ENCODE measurements at places on chromosomes 7 and 10. TPM values are rescaled to one million over a fixed set of nuclear protein-coding genes. Genes with fewer than 3 reads are reported as not detected.

URGCP gene
- 22.5 TPM for polyA plus RNA-seq

PON1 gene
- polyA plus RNA-seq, result not detected

SH2D4B gene
- 0.09 TPM for polyA plus RNA-seq

MCM10 gene
- 1.9 TPM for polyA plus RNA-seq

HMX3 gene
- 0.31 TPM for polyA plus RNA-seq

DNA sequence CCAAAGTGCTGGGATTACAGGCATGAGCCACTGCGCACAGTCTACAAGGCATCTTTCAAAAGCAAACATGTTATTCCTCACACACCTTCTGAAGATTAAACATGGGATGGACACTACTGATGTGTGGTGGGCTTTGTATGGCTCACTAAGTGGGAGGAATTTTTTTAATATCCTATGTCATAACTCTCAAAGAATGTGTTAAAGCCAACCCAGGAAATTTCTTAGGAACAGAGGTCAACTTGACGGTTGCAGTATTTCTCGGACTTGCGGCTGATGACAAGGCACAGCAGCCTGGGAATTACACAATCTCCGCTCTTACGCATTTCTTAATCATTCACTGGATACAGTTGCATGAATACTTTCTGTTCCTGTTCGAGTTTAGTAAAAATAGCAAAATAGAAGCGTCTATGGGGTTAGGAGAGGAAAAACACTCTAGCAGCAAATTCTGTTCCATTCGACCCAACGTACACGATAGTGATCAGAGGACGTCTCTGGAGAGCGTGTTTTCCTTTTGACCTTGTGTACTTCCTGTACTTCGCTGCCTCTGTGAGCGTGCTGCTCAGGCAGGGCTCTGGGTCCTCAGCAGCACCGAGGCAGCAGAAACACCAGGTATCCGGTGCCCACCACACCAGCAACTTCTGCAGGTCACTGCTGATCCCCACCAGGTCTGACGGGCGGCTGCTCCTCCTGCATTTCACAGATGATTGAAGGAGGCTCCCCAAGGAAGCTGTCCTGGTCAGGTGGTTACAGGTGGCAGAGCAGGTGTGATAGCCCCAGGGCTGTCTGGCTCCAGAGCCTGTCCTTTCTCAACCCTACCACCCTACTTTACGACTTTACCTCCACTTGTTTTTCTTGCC is 26.4 kb upstream of the SRGN start:
- peak; percentile 75 for DNase-seq

GRCh38 chr10:101135141-101136006 is 4.3 kb downstream of the TLX1 start:
- no peak for DNase-seq

DNA sequence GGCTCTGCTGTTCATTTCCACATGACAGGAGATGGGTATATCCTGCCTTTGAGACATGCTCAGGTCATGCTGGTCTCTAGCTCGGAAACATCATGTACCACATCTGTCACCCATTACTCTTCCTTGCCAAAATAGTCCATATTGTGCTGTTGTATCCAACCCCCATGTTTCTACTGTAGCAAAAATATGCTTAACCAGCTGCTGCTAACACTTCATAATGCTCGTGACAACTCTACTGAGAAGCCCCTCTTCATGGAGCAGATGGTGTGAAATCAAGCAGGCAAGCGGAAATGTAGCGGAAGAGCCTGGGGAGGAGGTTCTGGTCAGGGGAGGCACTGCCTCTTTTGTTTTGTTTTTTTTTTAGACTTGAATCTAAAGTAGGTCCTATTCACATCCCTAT is 82.9 kb downstream of the NPY start:
- no peak for DNase-seq

DNA sequence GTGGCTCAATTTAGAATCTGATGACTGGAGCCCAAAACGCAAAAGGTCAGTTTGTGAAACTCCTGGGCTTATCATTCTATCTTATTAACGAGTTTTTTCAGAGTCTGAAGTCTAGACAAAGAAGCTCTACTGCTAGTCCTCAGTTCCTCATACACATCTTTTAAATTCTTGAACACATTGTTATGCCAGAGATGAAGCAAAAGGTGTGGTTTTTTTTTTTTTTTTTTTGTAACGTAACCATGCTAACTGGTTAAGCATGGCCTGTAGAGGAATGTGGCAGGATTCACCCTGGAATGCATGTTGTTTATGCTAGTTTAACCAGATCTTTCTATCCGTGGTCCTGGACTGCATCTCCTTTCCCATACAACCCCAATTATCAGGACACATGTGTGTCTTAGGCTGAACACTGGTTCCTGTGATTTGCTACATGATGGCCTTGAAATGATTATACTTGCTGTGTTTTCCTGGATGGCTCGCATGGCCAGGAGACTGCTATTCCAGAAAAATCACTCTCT is 79.3 kb upstream of the MDFIC start:
- no peak for DNase-seq

DNA sequence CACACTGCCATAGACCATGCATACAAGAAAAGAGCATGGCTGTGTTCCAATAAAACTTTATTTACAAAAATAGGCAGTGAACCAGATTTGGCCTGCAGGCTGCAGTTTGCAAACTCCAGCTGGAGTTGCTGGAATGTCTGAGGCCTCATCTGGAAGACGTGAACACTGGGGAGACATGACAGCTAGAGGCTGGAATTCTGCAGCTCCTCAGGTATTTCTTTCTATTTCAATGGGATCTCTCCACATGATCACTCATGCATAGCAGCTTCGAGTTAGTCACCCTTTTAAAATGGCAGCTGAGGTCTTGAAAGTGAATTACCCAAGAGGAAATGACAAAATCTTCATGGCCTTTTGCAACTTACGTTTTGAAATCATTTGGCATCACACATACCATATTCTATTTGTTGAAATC is 52.6 kb upstream of the BET1 start:
- DNase-seq, result no peak

DNA sequence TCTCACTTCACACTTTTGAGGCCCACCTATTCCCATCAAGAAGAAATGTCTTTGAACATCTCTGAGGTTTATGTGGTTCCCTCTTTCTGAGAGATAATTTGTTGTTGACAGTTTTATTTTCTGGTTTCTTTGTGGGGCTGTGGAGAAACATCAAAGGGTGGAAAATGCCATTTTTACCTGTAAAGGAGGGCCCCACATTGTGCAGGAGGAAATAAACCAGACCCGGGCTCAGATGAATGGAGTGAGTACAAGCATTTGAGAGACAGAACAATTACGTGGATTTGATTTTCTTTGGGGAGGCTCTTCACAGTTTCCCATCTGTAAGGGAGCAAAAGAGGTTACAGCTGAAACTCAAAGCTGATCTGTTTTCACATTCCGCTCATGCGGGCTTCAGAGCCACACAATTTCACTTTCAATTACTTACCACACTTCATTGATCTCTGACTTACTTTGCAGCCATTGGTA is 29.8 kb downstream of the ITPRIP start:
- DNase-seq, result no peak

DNA sequence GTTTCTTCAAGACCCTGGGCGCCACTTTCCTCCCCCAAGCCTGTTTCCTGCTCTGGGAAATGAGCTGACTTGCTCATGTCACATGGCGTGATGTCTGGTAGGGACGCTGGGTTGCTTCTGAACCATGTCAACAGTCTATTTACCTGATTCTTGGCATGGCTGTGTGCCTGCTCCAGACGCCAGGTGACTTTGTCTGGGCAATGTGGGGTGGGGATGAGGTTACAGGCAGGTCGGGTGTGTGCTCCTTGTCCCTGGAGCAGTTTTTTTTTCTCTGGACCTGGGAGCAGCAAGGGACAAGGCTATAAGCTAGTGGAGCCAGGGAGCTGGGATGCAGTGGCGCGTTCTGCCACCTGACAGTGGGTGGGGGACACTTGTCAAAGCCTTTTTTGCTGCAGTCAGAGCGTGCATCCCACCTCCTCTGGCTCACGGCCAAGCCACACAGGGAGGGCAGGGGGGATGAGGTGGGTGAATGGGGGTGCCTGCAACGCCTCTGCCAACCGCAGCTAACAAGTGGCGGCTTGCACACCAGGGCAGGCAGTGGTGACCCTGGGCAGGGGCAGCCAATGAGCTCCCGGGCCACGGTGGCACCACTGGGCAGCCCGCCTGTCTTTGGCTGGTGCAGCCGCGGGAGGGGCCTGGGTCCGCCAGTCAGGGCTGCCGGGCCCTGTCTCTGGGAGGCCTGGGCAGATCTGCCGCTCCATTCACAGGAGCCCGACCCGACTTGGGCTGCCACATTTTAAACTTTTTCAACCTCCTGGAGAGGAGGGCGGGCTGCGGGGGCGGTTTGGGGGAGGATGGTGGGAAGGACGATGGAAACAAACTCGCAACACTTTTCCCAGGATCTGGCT is 22.9 kb downstream of the DNAJB12 start:
- peak; percentile 91 for DNase-seq

DNA sequence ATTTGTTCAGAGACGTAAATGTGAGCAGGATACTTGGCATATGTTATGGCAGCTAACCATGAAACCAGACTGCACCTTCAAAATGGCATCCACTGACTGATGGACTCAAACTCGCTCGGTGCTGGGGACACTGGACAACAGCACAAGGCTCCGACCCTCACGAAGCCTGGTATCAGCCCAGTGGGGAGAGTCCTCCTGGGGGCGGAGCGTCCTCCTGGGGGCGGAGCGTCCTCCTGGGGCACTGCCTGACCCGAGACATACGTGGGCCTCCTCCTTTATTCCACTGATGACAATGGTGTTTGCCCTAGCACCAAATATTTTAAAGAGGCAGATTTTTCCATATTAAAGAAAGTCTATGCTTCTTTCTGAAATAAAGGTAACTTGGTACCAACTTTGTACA is 39.5 kb downstream of the ESYT2 start:
- no peak for DNase-seq

- DNase-seq, result no peak
Observed at GRCh38 chr7:50330696-50331095, 26.2 kb downstream of the IKZF1 start.

DNA sequence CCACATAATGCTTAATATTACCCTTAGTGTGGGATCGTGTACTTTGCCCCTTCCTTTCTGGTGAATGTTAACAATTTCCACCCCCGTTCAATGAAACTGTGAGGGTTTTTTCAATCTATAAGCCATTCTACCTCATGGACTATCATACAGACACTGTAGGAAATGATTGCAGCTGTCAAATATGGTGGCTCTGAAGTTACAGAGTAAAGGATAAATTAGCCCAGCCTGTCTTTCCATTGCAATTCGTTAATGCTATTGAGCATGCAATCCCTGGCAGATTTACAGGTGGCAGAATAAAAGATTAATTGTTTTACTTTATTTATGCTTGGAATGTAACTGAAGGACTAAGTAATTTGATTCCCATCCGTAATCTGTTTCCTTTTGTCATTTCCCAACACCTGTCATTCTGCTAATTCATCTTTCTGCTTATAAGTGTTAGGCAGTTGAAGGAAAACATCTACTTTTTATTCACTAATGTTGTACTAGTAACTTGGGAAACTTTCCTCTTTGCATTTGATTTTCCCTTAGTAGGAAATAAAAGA is 1211.6 kb upstream of the LRRN3 start:
- no peak for DNase-seq
